ENCODE measurements at places on chromosomes 7 and 10.

DNA sequence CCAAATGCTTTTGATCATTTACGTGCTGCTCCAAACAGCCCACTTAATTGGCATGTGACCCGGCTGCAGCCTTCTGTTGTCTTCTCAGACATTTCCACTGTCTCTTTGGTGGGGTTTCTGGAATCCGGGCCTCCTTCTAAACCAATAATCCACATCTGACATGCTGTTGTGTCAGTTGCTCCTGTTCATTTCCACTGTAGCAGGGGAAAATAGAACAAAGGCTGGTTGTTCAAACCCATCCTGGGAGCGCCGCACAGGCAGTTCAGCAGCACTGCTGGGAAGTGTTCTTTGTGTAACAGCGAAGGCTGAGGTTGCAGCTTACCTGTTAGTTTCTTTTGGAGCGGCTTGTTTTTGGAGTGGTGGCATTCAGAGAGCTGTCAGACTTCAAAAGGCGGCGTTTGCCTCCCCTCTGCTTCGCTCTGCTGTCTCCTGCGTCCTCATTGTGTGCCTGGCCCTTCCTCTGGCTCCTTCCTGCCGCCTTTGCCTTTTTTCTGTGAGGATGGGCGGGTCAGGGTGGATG lies 149.4 kb downstream of the SNX10 start:
- DNase-seq: no peak

- no peak for DNase-seq
Measured at GRCh38 chr10:95360122-95360714, 69.4 kb upstream of the PDLIM1 start.

DNA sequence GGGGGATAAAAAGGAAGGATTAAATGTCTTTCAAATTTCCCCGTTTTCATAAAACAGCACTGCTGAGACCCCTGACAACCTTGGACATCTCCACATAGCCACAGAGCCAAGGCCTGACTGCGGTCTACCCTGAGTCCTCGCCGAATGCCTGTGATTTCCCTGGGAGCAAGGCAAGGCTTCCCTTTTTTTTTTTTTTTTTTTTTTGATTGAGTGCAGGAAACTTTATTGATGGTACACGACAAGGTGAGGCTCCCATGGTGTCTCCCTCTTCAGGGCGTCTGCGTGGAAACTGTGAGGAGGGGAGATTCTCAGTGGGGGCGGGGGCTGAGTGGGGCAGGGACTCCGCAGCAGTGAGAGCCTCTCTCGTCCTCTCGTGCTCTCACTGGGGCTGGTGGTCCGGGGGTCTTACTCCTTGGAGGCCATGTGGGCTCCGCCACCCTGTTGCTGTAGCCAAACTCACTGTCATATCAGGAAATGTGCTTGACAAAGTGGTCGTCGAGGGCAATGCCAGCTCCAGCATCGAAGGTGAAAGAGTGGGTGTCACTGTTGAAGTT lies 4.2 kb upstream of the RPP38 start:
- DNase-seq: no peak

DNA sequence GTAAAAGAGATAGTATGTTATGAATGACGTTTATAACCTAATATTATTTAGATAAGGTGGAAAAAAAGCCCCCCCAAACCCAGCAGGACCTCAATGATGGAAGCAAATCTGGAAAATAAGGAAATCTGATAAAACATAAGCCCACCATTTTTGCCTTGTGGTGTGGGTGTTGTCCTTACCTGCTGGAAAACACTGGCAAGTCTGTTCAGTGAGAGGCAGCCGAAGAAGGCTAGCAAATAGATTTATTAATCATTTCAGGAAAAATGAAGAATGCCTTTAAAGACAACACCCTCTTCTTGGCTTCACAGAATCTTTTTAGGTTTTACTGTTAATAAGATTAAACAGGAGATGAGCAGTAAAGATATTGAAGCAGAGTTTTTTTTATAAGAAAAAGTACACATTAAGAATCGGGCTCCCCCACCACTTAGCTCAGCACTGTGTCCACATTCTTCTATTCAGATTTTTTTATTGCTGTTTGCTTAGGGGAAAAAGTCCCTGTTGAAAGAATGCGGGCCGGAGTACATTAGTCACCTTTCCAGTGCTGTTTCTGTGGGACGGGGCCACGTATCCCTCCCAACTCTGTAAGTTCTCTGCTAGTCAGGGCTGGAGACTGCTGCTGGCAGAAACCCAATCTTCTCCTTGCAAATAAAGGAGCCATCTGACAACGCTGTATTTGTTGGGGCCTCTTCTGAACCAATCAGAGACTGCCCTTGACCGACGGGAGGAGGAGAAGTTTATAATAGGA lies 104.1 kb downstream of the EVX1 start:
- no peak for DNase-seq

DNA sequence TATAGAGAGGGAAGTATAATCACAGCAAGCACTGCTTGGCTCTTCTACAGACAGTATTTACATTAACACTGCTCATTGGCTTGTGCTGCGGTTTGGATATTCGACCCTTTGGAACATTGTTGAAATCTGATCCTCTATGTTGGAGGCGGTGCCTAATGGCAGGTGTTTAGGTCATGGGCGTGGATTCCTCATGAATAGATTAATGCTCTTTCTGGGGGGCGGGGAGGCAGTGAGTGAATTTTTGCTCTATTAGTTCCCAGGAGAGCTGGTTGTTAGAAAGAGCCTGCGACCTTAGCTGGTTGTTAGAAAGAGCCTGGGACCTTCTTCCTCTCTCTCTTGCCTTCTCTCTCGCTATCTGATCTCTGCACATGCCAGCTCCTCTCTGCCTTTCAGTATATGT lies 77.3 kb upstream of the SVIL start:
- no peak for DNase-seq

GRCh38 chr10:68954904-68955303 lies 1.1 kb upstream of the DDX21 start:
- no peak for DNase-seq

DNA sequence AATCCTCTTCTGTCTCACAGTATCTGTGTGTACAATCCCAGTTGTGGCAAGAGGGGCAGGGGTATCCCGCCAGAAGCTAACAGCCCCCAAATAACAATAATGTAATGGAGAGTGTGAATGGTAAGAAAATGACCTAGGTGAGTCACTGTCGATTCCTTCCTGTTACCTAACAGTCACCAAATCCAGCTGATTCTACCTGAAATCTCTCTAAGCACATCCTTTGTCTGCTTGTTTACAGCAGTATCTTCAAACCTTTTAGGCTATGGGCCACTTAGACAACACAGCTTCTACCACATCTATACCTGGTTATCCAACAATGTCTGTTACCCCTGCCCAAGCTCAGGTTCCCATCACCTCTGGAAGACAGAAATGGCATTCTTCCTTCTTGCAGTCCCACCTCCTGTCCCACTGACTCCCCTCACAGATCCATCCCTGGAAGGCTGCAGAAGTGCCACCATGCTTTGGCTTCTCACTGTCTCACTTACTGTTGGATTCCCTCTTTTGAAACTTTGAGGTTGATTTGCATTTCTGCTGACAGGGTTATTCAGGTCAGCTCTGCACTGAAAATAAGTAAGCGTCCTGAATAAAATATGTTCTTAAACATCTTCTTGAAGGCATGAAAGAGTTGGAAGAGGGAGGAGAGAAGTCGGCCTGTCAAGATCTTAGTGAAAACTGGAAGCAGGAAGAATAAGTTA lies 13.1 kb downstream of the PIP4K2A start:
- no peak for DNase-seq

DNA sequence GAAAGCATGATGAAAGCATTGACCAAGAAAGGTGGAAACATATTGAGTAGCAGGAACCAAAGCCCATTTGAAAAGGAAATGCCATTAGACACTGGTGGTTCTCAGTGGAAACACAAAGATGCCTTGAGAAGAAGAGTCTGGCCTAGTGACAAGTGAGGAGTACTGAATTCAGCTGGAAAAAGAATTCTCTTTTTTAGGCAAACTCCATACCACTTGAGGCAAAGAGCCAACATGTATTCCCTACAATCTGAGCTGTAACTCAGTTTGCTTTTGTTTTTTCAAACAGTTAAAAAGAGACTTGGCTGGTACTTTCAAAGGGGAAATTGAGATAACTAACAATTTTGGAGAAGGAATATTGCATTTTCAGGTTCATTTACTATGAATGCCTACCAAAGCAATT lies 624.0 kb downstream of the NRG3 start:
- DNase-seq: no peak

GRCh38 chr7:116384936-116385635 lies 114.5 kb upstream of the CAV2 start:
- DNase-seq: no peak

- no peak for DNase-seq
Measured at GRCh38 chr10:89795840-89796239, 94.5 kb downstream of the KIF20B start.

DNA sequence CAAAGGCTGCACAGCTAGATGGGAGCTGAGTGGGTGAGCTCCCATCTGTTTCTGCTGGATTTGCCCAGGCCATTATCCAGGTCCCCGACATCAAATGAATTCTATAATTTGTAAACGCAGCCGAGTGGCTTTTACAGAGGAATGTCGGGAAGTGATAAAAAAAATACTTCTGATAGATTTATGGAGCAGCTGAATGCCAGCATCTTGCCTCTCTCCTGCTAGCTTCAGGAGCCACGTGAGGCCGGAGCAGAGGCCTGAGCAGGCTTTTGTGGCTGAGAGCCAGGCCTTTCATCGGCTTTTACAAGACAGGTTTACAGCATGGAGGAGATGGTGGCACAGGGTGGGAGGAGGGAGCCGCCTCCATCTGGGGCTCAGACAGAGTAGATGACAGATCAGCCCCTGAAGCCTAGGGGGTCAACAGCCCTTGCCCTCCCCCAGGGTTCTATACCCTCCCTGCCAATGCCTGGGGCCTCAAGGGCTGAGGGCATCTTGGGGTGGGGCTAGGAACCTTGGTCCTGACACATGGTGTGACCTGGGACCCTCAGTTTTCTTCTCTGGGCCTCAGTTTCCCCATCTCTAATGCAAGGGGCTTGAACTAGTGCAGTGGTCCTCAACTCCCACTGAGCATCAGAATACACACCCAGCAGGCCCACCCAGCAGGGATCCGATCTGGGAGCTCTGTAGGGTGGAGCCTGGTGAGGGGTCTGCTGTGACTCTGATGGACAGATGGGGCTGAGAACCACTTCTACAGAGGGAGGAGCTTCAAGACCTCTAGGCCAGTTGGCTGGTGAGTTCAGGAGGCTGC lies 44.2 kb upstream of the PCBD1 start:
- no peak for DNase-seq

GRCh38 chr7:54477083-54477482 lies 65.1 kb upstream of the VSTM2A start:
- DNase-seq: no peak

DNA sequence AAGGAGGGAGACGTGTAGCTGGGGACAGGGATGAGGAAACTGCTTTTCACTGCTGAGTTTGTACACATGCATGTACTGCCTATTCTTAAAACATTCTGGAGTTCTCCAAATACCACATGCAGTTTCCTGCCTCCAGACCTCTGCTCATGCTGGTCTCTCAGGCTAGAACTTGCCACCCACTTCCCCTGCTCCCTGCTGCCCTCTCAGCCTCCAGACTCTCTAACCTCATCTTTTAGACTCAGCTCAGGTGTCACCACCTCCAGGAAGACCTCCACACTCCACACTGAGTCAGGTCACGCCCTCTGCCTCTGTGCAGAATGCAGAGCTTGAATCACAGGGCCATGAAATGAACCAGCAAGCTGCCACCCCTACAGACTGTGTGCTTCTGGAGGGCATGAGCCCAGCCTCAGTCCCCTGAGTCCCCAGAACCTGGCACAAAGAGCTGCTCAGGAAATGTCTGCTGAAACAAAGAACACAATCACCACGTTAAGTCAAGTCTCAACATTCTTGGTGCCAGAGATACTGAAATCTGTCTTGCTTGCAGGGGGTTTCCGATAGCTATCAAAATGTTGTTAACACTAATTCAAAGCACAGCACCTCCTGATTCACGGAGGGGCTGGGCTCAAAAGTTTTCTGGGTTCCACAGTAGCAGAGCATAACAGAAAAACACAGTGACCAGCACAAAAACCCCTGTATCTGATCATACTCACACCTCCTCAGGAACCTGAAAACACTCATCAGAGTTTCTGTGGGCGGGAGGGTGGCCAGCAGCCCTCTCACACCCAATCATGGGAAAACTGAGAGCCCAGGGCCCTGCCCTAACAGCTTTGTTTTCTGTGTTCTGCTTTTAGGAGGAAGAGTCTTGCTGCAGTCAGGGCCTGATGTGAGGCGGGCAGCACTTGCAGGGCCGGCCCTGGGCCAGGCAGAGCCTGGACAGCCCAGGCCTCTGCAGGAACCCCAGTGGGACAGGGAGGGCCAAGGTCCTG lies 21.1 kb downstream of the FAM53B start:
- DNase-seq: no peak

DNA sequence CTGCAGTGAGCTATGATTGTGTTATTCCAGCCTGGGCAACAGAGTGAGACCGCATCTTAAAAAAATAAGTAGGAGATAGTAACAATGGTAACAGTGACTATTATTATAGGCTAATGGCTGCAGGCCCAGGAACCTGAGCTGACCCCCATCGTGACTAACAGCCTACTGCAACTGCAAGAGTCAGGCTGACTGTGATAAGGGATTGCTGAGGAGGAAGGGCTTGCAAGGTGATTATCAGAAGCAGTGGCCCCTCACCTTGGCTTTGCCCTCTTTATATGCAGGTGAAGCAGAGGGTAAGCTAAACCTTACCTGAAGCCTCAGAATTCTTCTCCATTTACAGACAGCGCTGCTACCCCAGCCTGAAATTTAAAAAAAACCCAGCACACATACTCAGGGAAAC lies 83.9 kb upstream of the SDK1 start:
- no peak for DNase-seq

- no peak for DNase-seq
Measured at GRCh38 chr10:77436257-77436975, 201.2 kb downstream of the KCNMA1 start.

- DNase-seq: no peak
Measured at GRCh38 chr10:35487336-35488034, 117.7 kb upstream of the GJD4 start.

GRCh38 chr10:83927166-83927565 lies 212.1 kb upstream of the GHITM start:
- DNase-seq: no peak

- no peak for DNase-seq
Measured at GRCh38 chr7:91397612-91398011, 133.4 kb downstream of the FZD1 start.

DNA sequence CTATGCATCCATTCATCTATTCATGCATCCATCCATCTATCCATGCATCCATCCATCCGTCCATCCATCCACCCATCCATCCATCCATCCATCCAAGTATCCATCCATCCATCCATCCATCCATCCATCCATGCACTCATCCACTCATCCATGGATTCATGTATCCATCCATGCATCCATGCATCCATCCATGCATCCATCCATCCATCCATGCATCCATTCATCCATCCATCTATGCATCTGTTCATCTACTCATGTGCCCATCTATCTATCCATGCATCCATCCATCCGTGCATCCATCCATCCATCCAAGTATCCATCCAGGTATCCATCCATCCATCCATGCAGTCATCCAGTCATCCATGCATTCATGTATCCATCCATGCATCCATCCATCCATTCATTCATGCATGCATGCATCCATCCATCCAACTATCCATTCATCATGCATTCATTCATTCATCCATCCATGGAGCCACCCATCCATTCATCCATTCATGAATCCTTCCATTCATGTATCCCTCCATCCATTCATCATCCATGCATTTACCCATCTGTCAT lies 132.0 kb downstream of the DYNC2I1 start:
- no peak for DNase-seq

Measured in 8988T (cell line).